Fibroblast of gingiva (primary cell): ENCODE measurements at places on chromosomes 2 and 18.

- no peak for DNase-seq
Measured at GRCh38 chr2:232480201-232481190, 7.1 kb downstream of the ECEL1 start.

- peak; percentile 98 for DNase-seq
Measured at GRCh38 chr18:3453540-3454364, 3.8 kb downstream of the TGIF1 start.

DNA sequence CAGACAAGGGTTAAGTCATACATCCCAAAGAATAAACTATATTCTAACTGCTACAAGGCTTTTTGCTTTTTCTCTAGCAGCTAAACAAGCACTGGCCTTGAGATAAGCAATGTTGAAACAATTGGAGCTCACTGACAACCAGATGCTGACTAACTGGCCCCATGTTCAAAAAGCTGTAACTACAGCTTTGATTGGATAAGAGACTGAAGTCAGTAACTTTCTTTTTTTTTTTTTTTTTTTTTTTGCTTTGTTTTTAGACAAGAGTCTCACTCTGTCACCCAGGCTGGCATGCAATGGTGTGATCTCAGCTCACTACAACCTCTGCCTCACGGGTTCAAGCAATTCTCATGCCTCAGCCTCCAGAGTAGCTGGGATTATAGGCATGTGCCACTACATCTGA lies 45.4 kb upstream of the TMEM163 start:
- no peak for DNase-seq

DNA sequence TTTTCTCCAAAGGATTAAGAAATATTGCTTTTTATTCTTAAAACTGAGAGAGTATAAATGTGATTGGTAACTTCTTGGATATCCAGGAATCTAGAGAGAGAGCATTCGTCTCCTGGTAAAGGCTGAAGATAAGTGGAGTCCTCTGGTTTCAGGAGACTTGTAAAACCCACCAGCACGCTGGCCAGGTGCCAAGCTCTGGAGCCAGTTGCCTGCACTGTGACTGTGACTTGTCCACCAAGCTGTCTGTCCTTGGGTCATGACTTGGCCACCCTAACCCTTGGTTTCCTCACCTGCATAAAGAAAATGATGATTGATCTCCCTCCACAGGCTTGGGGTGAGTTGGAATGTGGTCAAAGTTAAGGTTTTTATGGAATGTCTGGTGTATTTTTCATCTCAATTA lies 185.4 kb upstream of the NCKAP5 start:
- no peak for DNase-seq

DNA sequence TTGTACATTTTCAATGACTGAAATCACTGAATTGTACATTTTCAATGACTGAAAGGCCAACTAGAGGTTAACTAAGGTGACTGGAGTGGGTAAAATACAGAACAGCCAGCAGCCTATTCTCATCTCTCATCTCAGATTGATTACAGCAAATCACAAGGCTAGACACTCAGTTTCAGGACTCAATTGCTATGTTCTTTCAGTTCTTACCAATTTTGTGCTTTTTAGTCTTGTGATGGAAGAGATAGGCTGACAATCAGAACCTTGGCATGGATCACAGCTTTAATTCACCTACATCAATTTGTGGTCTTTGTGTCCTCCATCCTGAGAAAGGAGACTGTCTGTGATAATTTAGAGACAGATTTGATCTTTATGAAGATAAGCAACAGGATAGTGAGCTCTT lies 124.7 kb downstream of the GULP1 start:
- DNase-seq, result no peak

GRCh38 chr2:217220228-217221013 lies 360.6 kb upstream of the TNP1 start:
- DNase-seq, result peak; percentile 21

DNA sequence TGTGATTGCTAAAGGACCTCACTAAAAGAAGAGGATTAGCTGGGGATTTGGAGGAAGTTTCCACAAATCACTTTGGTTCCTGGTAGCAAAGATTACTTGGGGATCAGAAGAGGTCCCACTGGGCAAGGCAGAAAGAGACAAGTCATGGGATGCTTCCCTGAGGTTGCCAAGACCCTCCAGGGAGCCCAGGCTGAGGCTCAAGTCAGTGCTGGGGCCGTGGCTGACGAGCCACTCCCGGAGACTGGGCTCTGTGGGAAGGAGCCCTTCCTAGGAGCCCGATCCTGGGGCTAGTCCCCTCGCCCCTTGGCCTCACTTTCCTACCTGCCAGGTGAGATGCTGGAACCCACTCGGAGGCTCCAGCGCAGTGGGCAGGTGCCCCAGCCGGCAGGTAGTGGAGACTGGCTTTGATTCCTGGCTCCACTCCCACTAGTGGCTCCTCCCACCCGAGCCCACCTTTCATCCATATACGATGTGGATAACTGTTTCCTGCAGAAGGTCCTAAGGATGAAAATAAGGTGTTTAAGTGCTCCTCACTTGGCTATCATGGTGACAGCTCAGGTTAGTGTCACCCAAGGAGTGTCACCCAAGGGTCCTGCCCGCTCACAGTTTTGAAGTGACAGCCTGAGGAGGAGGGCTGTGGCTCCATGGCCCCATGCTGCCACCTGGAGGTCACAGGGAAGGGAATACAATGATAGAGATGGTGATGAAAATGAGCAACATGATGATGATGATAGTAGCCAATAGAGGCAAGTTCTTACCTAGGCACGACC lies 100.5 kb downstream of the CAPN13 start:
- DNase-seq, result peak; percentile 37

GRCh38 chr2:144259332-144259731 lies 260.6 kb downstream of the ZEB2 start:
- DNase-seq, result no peak

DNA sequence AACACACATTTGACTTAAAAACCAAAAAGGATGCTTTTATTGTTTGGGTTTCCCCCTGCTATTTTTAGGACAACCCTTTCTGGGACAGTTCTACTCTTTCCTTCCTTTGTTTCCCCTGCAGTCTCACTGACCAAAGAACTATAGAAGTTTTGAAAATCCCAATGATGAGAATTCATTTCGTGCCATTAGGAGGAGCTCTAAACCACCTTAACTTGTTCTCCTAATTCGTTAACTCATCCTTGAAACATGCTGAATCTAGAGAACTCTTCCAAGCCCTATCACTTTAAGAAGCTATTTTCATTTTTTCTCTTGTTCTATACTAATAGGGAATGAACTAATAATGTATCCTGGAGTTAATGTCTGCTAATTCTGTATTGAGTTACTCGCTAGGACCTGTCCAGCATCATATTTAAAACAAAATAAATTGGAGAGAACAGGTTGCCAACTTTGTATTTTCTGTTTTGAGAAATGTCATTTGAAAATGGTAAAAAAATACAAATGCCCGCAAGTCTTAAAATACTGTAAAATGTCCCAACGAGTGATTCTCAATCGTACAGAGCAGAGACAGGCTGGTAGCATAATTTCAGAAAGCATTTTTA lies 62.9 kb downstream of the AFTPH start:
- peak; percentile 48 for DNase-seq

GRCh38 chr2:63721082-63721424 lies 120.6 kb upstream of the UGP2 start:
- DNase-seq, result no peak
